Hematopoietic multipotent progenitor cell (in vitro differentiated cells): ENCODE measurements at places on chromosomes 1 and 21. TPM values are rescaled to one million over a fixed set of nuclear protein-coding genes. Genes with fewer than 3 reads are reported as not detected.

KDF1 gene
- total RNA-seq, result under 0.01 TPM

CCDC27 gene
- total RNA-seq, result not detected

XCL2 gene
- not detected for total RNA-seq

DENND4B gene
- total RNA-seq, result 58.2 TPM

C4BPA gene
- total RNA-seq, result not detected

PLA2G5 gene
- not detected for total RNA-seq

DNASE2B gene
- total RNA-seq, result not detected

TDRD5 gene
- under 0.01 TPM for total RNA-seq

ZMYND12 gene
- 4.3 TPM for total RNA-seq

KRTAP13-2 gene
- total RNA-seq, result not detected

LCK gene
- total RNA-seq, result 3.5 TPM

PFDN2 gene
- 21.8 TPM for total RNA-seq
